Tibial artery (tissue), 4 donors: ENCODE measurements at places on chromosomes 1 and 21.

- no peak for DNase-seq
Measured at GRCh38 chr21:23542097-23542496, 2065.2 kb downstream of the MRPL39 start.

- no peak for DNase-seq
Measured at GRCh38 chr1:154867841-154868605, 2.1 kb downstream of the KCNN3 start.

DNA sequence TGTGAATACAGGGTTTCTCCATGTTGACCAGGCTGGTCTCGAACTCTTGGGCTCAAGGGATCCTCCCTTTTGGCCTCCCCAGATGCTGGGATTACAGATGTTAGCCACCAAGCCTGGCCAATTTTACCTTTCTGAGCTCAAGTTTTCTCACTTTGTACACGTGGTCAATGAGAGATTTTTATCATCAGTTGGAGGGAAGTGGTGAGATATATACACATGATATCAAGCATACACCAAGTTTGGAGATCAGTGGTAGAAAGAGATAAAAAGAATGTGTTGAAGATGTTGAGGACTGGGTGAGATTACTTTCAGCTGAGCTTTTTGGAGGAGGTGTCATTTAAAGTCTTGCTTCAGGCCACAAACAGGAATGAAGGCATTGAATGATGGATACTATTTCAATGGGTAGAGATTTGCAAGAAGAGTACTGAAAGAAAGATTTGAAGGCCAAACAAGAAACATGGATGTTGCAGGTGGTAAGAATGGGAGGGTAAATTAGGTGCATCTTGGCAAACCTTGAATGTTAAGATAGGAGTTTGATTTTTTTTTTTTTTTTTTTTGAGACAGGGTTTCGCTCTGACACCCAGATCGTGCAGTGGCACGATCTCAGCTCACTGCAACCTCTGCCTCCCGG, 3.0 kb upstream of the SESN2 start:
- no peak for DNase-seq

DNA sequence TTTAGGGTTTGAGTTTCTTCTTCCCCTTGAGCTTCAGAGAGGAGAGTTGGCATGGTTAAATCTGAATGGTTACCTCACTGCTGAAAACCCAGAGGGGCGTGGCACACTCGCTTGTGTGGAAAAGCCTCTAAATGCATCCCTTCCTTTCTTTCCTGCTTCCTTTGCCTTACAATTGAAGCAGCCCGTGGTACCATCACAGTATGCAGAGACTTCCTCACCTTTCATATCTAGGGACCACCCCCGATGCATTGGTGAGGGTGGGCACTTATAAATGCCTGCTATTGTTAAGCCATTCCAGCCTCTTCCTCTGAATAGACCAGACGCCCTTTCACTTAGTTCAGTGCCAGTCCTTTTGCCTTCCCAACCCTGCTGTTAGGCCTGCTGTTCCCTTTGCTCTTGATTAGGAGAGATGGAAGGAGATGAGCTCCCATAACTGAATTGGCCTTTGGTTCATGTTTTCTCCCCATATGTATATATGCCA, 21.9 kb upstream of the LAX1 start:
- peak; percentile 27 for DNase-seq

DNA sequence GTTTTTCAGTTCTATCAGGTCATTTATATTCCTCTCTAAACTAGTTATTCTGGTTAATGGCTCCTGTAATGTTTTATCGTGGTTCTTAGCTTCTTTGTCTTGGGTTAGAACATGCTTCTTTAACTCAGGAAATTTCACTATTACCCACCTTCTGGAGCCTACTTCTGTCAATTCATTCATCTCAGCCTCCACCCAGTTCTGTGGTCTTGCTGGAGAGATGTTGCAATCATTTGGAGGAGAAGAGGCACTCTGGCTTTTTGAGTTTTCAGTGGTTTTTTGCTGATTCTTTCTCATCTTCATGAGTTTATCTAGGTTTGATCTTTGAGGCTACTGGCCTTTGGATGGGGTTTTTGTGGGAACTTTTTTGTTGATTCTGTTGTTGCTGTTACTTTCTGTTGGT, 213.0 kb downstream of the BRINP2 start:
- DNase-seq = no peak

- DNase-seq = no peak
Measured at GRCh38 chr1:229273507-229274232, 2.8 kb downstream of the RAB4A start.

- DNase-seq = peak; percentile 74
Measured at GRCh38 chr1:205287767-205288559, 33.6 kb downstream of the NUAK2 start.

GRCh38 chr1:6495540-6496364, 4.3 kb upstream of the PLEKHG5 start:
- DNase-seq = no peak

DNA sequence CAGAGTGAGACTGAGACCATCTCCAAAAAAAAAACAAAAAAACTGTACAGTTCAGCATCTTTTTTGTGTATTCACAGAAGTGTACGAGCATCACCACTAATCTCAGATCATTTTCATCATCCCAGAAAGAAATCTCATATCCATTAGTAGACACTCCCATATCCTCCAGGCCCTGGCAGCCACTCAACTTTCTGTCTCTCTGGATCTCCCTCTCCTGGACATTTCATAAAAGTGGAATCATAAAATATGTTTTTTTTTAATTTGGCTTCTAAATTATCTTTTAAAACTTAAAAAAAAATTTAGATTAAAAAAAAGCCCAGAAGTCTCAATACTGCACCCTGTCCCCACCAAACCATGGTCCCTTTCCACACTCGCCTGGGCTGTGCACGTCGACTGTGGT, 22.1 kb downstream of the RIPPLY3 start:
- DNase-seq = no peak

- DNase-seq = no peak
Measured at GRCh38 chr1:3727042-3727824, 25.0 kb upstream of the CCDC27 start.

GRCh38 chr1:180969434-180969833, 53.2 kb downstream of the STX6 start:
- no peak for DNase-seq

DNA sequence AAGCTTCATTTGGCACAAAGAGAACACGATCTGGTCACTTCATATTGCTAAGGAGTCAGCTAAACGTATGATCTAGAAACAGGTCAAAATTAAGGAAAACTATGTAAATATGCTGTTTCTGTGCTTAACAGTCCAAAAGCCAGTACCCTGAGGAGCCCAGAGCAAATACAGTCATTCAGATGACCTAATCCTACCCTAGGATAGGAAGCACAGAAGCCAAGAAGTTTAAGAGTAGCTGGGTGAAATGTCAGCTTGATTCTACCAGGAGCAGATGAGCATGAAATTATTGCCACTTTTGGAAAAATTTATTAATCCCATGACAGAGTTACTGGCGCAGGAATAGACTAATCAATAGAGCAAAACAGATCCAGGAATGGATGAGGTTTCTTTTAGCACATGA, 18.3 kb downstream of the SORT1 start:
- no peak for DNase-seq

DNA sequence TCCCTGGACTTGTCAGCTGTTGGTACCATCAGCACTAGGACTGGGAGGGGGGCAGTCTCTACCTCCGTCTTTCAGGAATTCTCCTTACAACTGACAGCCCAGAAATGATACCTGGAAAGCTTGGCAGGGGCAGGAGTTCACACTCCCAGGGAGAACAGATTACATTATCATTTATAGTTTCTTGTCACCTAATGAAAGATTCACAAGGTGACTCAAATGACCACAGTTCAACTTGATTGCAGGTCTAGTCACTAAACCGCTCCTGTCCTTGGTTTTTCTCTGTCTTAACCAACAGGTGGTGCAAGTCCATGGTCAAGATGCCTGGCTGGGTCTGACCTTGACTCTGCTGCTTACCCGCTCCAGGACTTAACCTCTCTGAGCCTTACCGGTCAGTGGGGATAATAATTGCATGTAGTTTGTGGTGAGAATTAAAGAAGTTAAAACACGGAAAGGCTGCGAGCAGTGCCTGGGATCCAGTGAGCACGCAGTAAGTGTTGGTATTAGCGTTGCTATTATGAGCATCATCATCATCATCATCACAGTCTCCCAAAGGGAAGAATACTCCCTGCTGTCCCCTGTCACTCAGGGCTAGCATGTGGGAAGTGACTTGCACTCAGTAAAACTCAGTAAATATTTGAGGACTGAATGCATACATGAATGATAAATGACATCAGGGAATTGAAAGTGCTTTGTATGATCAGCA, 125.3 kb upstream of the CD34 start:
- DNase-seq = peak; percentile 27

DNA sequence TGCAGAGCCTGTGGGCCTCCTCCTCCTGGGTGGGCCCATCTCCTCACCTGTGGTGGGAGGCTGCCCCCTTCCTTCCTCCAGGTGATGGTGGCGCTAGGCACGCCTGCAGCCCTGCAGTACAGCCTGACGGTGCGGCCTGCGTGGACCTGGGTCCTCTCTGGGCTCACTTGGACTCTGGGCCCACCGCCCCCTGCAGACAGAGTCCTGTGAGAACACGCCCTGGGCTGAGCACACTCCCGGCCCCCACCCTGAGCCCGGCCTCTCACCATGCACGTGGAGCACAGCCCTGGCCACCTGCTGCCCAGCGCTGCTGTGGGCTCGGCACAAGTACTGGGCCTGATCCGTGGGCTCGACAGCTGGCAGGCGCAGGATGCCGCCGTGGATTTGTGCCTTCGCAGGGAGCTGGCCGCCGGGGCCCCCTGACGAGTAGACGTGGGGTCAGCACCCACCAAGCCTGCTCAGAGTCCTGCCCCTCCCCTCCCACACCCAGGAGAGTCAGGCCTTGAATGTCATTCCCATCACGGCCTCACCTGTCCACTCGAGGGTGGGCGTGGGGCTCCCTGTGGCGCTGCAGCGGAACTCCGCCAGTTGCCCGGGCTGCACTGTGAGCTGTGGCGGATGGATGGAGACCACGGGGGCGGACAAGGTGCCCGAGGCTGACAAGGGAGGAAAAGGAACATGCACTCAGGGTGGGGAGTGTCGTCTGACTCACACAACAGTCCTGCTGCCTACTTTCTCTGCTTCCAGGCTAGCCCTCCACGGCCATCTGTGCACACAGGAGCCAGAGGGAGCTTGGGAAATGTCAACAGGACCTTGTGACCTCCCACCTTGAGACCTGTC, 43.4 kb downstream of the LDLRAD2 start:
- DNase-seq = no peak

DNA sequence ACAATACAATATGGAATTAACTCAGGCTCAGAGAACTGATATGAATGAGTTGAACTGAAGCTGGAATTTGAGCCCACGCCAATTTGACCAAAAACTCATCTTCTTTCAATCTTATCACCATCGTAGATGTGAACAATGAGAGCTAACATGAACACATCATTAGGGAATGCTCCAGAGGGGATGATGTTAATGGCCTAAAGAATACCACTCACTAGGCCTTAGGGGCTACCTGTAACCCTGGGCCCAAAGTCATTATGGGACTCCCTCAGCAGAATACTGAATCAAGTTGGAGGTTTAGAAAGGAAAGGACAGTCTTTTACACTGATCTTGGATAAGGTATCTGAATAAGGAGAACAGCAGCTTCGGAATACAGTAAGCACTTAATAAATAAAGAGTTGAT, 73.6 kb downstream of the C1orf94 start:
- no peak for DNase-seq

DNA sequence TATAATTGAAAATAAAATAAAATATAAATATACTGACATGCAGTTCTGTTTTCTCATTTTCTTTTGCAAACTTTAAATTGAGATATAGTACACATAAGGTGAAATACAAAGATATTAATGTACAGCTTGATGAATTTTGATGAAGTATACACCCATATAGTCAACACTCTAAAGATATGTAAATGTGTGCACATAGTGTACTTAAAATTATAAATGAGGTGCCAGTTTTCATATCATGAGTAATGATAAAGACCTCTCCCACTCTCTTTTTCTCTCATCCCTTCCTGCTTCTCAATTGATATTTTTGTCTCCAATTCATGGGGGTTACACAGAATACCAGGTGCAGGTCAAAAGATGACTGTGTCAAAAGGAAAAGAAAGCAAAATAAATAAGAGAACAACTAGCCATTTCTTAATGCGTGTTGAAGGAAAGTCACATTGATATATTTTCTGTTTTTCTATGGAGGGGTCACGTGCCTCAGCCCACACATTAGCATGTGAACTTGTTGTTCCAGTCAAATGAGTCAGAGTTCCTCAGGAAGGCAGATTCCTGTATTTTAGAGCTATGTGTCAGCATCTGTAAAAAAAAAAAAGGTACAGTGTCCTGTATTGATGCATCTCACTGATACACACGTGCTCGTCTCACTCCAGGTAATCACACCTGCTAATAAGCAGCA, 64.3 kb upstream of the HOOK1 start:
- peak; percentile 76 for DNase-seq

GRCh38 chr1:191963286-191963685, 195.0 kb upstream of the RGS18 start:
- no peak for DNase-seq

DNA sequence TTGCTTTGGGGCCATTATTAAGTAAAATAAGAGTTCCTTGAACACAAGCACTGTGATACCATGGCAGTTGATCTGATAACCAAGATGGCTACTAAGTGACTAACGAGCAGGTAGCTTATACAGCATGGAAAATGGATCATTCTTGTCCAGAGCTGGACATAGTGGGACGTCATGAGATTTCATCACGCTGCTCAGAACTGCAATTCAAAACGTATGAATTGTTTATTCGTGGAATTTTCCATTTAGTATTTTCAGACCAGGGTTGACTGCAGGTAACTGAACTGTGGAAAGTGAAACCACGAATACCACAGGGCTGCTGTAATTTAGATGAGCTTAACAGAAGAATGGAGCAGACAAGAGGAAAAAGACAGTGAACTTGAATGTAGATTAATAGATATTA, 38.9 kb downstream of the CCDC18 start:
- DNase-seq = no peak

GRCh38 chr1:217660353-217661062, 29.4 kb downstream of the SPATA17 start:
- no peak for DNase-seq

GRCh38 chr1:205350691-205351141, 6.0 kb downstream of the KLHDC8A start:
- DNase-seq = no peak

- no peak for DNase-seq
Measured at GRCh38 chr1:151692226-151692625, 24.4 kb downstream of the CELF3 start.

GRCh38 chr1:198656500-198656932, 17.7 kb downstream of the PTPRC start:
- peak; percentile 63 for DNase-seq

GRCh38 chr1:31306278-31306677, 9.4 kb downstream of the ZCCHC17 start:
- no peak for DNase-seq

GRCh38 chr1:82795508-82796149, 994.9 kb downstream of the ADGRL2 start:
- no peak for DNase-seq
